ENCODE measurements at places on chromosomes 7 and 10.

DNA sequence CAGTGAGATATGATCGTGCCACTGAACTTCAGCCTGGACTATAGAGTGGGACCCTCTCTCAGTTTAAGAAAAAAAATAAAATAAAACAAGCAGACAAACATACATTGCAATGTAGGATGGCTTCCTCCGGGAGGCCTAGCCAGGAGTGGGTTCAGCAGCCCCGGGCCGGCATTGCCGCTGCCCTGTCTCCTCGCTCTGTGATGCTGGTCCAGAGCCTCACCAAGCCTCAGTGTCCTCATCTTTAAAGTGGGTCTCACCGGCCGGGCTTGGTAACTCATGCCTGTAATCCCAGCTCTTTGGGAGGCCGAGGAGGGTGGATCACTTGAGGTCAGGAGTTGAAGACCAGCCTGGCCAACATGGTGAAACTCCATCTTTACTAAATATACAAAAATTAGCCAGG lies 71.6 kb downstream of the PTPRE start:
- DNase-seq, result no peak

- DNase-seq, result no peak
Measured at GRCh38 chr7:134427896-134428295, 31.0 kb downstream of the AKR1B1 start.

- no peak for DNase-seq
Measured at GRCh38 chr7:8354503-8354902, 78.9 kb upstream of the NXPH1 start.

GRCh38 chr7:157612009-157612663 lies 275.3 kb downstream of the DNAJB6 start:
- DNase-seq, result no peak

GRCh38 chr10:113627836-113628235 lies 36.0 kb downstream of the NRAP start:
- no peak for DNase-seq

DNA sequence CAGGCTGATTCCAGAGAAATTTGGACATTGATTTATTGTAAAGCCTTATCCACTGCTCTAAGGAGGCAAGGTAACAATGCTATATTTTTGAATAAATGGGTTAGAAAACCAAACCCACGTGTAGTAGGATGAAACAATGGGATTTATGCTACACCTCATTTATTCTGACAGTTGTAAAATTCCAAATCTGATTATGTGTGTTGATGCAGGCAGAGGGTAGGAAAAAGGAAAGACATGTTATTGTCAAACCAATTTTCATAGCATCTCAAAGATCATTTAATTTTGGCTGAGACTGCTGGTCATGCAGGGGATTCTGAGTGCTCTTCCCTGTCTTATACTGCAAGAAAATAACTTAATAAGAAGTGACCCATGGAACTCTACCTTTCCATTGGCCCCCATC lies 1219.9 kb upstream of the SORCS1 start:
- DNase-seq, result no peak

- DNase-seq, result no peak
Measured at GRCh38 chr7:92647652-92648051, 57.5 kb upstream of the FAM133B start.
